ENCODE measurements at places on chromosomes 3 and 15.
A peak's percentile ranks its signal among the peaks of the same experiment; 100 is the strongest.

- DNase-seq, result no peak
Measured at GRCh38 chr15:88049506-88049905, 207.0 kb downstream of the NTRK3 start.

GRCh38 chr15:77017761-77018720 is 23.1 kb downstream of the PSTPIP1 start:
- DNase-seq, result no peak

DNA sequence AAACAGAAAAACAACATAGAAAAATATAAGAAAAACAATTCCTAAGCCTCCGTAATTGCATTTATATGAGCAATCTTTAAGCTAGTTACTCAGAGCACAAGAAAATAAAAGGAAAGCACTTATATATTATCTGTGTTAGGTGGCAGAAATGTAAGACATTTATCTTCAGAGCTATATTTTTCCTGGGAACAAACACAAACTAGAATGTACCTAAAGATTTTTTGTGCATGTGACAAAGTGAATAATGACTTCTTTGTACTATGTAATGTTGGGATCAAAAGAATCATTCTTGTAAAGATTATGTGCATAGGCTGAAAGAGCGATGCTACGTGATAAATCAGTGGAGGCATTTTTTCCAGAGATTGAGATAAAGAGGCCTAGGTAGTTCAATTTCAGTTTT is 111.3 kb upstream of the GMNC start:
- no peak for DNase-seq

DNA sequence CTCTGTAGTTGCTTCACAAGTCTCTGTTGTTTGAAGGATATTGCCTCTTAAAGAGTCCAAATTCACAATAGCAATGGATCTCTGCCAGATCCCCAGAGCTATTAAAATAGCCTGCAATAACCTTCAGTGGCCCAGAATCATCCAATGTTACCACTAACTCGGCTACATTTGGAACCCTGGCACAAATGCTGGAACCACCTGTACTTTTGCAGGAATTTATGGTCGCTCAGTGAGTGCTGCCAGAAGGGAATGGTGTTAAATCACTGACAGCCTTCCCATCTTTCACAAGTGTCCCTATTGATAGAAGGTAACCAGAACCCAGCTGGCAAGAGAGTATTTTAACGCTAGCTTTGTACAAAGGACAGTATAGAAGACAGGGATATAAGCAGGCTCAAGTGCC is 298.8 kb upstream of the PLSCR5 start:
- no peak for DNase-seq

GRCh38 chr3:42654331-42655201 is 1.1 kb downstream of the ZBTB47 start:
- peak; percentile 71 for DNase-seq

DNA sequence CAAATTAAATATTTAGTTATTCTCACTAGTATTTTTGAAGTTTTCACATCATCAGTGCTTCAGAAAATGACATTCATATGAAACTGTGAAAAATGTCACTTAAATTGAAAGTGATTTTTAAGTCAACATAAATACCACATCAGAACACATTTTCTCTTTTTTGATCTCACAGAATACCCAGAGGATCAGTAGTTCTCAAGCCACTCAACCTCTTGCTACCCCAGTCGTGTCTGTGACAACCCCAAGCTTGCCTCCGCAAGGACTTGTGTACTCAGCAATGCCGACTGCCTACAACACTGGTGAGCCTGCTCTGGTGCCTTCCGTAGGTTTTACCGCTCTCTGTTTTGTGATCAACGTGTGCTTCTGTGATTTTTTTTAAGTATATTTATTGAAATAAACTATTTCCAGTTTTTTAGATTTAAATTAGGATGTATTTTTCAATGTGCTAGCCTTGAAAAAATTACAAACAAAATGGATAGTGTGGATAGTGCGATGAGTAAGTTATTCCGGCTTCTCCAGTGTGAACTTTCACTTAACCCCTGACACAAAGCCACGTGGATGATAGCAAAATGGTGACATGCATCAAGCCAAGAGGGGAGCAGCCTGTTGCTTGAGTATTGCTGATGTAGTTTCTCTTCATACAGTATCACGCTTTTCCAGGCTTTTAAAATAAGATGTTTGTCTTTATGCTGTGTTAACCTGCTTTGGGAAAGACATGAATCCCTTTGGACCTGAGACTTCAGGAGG is 26.5 kb downstream of the LYSMD4 start:
- DNase-seq, result no peak

- DNase-seq, result no peak
Measured at GRCh38 chr3:151638555-151639417, 94.9 kb upstream of the AADACL2 start.

GRCh38 chr3:118108201-118108600 is 926.4 kb downstream of the IGSF11 start:
- no peak for DNase-seq

- peak; percentile 17 for DNase-seq
Measured at GRCh38 chr3:187256051-187256616, 35.4 kb downstream of the MASP1 start.

- peak; percentile 39 for DNase-seq
Measured at GRCh38 chr3:126266291-126266840, 86.0 kb upstream of the ALDH1L1 start.

GRCh38 chr3:43862992-43863805 is 172.5 kb downstream of the ABHD5 start:
- DNase-seq, result no peak

DNA sequence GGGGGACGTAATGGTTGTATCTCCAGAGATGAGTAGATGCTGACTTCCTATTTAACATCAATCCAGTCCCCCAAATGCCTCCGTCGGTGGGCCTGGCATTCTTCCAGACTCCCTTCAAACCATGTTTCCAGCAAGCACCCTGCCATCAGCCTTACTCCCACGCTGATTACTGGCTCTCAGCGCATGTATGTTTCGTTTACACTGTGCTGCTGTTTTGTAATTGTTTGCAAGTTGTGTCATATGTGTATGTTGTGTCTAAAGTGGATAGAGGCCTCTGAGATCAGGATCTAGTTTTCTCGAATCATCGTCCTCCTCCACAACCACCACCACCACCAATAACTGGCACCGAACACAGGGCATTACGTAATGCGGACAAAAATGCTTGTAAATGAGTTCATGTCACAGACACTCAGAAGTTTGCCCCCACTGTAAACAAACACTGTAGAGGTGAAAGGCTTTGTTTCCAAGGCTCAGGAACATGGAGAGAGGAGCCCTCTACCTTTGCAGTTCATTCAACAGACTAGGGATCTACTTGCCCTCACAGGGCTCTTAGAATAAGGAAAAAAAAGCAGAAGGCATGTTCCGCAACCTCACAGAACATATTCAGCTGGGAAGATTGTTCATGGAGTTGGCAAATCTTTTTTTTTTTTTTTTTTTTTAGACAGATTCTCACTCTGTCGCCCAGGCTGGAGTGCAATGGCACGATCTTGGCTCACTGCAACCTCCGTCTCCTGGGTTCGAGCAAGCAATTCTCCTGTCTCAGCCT is 46.1 kb upstream of the SEMA4B start:
- DNase-seq, result peak; percentile 12

DNA sequence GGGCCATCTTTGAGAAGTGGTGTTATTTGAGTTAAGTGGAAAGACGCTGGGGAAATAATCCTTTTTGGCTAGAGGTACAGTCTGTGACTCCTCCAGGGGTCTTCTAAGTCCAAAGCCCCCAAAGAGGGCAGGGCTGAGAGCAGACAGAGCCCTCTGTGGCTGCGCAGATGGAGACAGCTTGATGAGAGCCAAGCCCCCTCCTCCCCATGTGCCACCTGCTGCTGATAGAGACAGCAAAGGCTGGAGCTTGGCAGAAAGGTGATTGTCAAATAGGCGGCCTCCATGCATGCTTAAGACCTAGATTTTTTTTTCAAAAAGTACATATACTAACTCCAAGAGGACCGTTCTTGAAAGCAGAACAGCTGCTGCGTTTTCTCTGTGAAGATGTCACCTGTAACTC is 72.4 kb downstream of the CRYGS start:
- DNase-seq, result no peak

DNA sequence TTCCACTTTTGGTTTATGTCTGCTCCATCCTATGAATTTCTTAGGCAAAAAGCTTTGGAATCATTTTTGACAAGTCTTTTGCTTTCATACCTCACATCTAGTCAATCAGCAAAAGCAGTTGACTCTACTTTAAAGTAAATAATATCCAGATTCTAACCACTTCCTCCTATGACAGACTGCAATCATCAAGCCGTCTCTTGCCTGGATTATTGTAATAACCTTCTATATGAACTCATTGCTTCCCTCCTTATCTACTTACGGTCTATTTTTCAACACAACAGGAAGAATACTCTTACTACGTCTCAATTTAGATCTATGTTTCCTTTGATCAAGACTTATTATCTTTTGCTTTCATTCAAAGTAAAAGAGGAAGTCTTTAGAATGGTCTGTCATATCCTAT is 20.7 kb downstream of the CLDN1 start:
- DNase-seq, result peak; percentile 15

DNA sequence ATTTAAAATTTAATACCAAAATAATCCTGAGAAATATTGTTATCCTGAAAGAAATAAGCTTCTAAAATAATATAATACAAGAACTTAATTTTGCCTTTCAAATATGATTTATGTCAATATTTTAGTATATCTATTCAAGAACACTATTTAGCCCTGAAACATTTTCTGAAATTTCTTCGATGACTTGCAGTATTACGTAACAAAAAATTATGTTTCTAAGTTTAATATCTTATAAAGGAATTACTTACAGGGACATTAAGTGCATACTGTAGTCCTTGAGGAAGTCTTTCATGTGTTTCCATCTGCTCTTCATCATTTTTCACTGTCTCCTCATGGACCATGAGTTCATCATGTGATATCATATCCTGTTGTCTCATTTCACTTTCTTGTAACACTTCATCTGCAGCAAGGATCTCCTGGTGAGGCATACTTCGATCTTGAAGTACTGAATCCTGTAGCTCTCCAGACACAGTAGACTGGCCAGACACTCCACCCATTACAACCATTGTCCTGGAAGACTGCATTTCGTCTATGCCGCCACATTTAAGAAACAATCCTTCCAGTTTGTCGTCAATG is 62.0 kb downstream of the ZNF148 start:
- DNase-seq, result peak; percentile 60

DNA sequence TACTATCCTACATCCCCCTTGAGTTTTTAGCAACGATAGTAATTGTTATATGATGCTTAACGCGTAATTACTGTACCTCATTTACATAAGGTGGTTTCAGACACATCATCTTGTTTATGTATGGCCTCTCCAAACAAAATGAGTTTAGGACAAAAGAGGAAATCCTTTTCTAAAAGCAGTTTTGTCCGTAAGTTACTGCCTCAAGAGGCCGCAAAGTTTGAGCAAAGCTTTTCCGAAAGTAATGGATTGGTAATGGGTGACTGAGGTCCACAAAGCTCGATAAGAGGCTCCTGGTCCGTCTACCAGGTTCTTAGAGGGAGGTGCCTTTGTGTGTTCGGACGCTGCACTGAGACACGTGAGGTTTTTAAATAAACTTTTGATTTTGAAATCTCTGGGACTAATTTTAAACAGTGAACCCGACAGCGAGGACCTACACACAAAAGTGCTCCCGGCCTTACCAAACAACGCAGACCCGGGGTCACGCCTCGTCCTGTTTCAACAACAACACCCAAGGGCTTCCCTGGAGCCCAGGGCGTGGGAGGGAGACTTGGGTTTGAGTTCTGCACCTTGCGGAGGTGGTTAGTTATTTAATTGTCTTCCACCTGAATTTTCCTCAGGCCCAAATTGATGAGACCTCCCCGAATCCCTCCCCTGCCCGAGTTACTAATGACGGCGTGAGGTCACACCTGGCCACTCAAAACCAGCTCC is 456 bp upstream of the C15orf61 start:
- DNase-seq, result no peak

GRCh38 chr3:101212730-101213129 is 107.6 kb downstream of the IMPG2 start:
- DNase-seq, result no peak

DNA sequence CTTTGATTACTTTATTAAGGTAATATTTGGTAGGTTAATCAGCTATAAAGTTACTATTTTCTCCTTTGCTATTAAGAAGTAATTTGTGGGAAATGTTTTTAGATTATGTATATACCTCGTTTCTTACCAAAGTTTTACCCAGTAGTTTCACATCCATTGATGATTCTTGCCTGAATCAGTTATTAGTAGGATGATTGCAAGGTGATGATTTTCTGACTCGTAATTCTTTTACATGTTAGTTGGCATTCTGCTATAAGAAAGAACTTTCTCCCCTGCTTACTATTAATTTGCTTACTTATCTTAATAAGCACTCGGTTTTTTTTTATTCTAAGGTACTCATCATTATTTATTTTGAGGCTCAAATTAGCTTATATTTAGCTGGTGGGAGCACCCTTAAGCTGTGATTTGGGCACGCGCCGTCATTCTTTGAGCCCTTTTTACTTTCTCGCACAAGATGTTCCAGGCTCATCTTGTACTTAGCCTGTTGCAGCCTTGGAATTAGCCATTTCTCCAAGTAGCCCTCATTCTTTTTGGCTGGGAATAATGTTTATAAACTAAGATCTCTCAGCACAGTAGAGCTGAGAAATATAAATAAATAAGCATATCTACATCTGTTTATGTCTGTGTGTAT is 15.3 kb downstream of the USP3 start:
- no peak for DNase-seq

DNA sequence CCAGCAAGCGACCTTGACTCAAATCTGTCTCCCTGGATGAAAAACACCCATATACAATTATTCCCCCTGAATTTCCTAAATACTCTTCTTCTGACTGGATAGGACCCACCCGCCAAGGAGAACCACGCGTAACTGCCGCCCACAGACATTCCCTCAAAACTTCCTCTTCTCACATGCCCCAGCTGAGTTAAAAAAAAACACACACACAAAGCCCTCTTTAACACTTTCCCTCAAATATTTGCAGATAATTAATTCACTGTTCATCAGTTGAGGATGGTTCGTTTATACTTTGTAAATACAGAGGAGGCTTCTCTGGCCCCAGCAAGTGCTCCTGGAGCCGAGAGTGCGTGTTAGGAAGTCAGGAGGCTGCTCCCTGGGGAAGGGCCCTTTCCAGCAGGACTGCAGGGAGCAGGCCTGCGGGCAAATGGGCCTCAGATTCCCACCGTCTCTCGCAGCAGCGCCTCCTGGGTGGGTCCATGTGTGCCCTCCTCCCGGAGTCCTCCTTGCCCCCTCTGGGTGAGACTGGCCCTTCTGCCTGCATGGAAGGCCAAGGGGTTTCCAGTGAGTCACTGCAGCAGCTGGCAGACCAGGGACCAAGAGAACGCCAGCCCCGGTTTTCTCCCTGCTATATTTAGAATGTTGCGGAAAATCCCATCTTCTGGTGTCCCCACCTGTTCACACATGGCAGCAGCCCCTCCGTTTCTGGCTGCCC is 46.8 kb downstream of the MGLL start:
- peak; percentile 89 for DNase-seq

GRCh38 chr15:44595656-44596510 is 58.9 kb downstream of the EIF3J start:
- no peak for DNase-seq

- peak; percentile 21 for DNase-seq
Measured at GRCh38 chr3:31962801-31963205, 18.3 kb downstream of the OSBPL10 start.
